ENCODE measurements at places on chromosomes 2 and 18. TPM values are rescaled to one million over a fixed set of nuclear protein-coding genes. Genes with fewer than 3 reads are reported as not detected.

The LIMS3 gene
- total RNA-seq = not detected

The TBR1 gene
- not detected for total RNA-seq

The PSMA8 gene
- total RNA-seq = not detected

The HOXD4 gene
- total RNA-seq = 0.74 TPM

Measured in A375 (cell line).